ENCODE measurements at places on chromosomes 2 and 18.

DNA sequence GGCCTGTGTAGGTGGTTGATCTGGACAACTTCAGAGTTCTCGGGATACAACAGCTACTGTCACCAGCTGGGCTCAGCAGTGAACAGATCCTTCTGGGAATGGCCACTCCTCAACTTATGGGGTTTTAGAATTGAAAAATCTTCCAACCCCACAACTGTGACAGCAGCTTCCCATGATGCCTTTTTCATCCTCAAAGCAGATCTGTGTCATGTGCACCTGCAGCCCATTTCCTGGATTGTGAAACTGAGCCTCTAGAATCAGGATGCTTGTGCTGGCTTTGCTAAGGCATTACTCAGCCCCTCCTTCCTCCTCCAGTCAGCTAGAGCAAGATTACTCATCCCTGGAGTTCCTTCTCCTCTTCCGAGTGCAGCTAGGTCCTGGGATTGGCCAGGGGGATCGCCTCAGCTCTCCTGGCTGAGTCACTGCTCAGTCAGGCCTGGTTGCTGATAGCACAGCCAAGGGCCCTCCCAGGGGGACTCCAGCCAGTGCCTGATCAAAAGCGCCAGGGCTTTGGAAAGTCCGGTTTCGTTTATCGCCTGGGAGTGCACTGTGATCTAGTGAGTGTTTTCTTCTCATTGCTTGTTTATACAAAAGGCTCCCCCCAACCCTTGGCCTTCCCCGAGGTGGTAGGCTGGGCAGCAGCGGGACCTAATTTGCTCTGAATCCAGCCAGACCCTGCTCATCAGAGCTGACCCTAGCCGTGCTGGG, 2.4 kb upstream of the LPIN1 start:
- DNase-seq, result peak; percentile 94

GRCh38 chr2:15812187-15812780, 128.1 kb upstream of the MYCN start:
- DNase-seq, result no peak

GRCh38 chr2:231489990-231490389, 25.7 kb upstream of the NCL start:
- DNase-seq, result no peak

DNA sequence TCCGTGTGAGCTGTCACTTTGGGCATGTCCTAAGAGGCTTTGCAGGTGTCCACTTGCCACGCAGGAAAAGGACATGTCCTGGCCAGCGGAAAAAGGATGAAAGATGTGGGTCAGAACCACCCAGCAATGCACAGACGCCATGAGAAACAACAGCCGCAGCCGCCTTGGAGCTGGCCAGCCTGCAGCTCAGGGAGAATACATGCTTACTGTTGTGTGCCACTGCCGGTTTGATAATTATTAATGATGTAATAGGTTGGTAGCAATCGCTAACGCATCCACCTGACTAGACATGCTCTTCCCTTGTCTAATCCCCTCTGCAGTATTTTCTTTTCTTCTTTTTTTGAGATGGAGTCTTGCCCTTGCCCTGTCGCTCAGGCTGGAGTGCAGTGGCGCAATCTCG, 221.7 kb downstream of the HAUS1 start:
- DNase-seq, result no peak

- no peak for DNase-seq
These were observed 63.1 kb downstream of the SPOPL start for GRCh38 chr2:138564586-138565229.

GRCh38 chr2:226687641-226688253, 111.9 kb downstream of the IRS1 start:
- peak; percentile 52 for DNase-seq

- no peak for DNase-seq
These were observed 155.8 kb upstream of the RND3 start for GRCh38 chr2:150643114-150643725.

DNA sequence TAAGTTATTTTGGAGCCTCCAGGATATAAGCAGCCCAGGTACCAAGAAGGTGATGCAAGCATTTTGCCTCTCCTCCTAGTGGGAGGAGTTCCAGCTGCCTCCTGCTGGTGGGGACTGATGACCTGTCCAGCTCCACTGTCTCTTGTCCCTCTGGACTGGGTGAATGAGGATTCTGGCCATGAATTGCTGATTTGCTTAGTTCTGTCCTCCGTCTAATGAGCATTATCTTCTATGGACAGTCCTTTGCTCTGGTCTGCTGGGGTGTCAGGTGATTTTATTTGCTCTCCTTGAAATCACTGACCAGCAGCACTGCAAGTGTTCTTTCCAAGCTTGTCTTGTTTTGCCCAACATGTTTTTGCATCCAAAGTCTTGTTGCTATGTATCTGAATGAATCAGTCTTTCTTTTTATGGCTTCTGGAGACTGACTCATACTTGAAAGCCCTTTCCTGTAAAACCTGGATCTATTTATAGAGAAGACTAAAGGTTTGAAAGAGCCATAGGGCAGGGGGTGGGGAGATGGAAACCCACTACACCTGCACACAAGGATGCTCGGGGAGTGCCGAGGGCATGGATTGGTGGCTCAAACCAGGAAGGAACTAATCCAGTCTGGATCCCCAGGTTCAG, 40.5 kb upstream of the EFHD1 start:
- DNase-seq, result no peak

GRCh38 chr18:79628416-79629248, 51.0 kb upstream of the CTDP1 start:
- DNase-seq, result no peak

- no peak for DNase-seq
These were observed 152.8 kb downstream of the DSC3 start for GRCh38 chr18:30889519-30890301.

GRCh38 chr2:203782262-203782976, 76.0 kb downstream of the CD28 start:
- peak; percentile 25 for DNase-seq

GRCh38 chr2:18402-19271, 27.7 kb downstream of the FAM110C start:
- no peak for DNase-seq

DNA sequence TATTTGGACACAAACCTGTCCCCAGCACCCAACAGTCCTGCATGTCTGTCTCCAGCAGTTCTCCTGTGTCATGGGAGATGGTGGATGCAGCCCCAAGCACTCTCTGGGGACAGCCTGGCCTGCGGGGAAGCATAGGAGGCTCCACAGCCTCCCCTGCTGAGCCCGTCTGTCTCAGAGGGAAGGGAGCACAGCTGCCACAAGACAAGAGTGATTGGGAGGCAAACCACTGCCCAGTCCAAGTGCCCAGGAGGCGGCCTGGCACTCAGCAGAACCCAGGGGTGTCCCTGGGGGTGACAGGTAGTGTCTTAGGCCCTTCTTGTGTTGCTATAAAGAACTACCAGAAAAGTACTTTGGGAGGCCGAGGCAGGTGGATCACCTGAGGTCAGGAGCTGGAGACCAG, 211.2 kb upstream of the MYT1L start:
- no peak for DNase-seq

DNA sequence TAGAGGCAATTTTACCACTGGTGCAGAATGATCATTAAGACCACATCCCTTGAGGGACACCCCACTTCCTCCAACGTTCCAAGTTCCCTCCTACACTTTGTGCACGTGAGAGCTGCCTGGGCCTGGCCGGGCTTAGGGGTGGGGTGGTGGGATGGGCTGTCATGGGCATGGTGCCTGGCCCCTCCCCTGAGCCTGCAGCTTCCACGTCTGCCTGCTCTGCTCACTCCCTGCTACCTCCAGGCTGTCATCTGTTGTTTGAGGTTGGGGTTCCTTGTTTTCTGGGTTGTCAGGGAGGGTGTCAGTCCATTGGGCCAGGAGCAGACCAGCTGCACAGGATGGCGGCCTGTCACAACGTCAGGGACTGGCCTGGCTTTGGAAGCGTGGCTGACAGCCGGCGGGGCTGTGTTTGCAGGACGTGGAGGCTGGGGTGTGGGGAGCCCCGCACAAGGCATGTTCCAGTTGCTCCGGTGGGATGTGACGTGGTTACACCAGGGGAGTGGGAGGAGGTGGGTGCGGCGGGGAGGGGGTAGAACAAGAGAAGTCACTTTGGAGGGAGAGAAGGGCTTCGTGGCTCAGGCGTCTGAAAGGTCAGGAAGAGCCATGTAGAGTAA, 72.3 kb downstream of the RTP5 start:
- no peak for DNase-seq

GRCh38 chr2:64442277-64442676, 11.7 kb upstream of the LGALSL start:
- DNase-seq, result no peak

- DNase-seq, result peak; percentile 20
These were observed 8.2 kb upstream of the TMEM182 start for GRCh38 chr2:102753563-102754159.

- DNase-seq, result peak; percentile 70
These were observed 41.6 kb downstream of the NPPC start for GRCh38 chr2:231884438-231885140.

DNA sequence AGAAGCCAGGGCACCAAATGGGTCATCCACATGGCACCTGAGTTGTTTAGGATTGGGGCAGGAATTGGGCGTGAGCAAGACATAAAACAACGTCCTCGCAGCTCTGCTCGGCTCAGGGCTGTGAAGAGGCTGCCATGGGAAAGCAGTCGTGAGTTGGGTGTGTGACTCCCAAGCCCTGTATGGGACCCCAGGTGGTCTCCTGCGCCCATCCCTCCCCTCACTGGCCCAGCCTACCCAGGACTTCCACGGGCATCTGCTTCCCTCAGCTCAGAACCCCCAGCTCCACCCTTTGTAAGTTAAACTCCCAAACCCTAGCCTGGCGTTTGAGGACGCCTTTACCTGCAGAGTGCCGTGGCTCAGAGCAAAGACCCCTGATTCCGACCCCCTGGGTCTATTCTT, 23.2 kb upstream of the HPCAL1 start:
- DNase-seq, result no peak

- no peak for DNase-seq
These were observed 129.8 kb upstream of the ARL4C start for GRCh38 chr2:234626566-234627130.

DNA sequence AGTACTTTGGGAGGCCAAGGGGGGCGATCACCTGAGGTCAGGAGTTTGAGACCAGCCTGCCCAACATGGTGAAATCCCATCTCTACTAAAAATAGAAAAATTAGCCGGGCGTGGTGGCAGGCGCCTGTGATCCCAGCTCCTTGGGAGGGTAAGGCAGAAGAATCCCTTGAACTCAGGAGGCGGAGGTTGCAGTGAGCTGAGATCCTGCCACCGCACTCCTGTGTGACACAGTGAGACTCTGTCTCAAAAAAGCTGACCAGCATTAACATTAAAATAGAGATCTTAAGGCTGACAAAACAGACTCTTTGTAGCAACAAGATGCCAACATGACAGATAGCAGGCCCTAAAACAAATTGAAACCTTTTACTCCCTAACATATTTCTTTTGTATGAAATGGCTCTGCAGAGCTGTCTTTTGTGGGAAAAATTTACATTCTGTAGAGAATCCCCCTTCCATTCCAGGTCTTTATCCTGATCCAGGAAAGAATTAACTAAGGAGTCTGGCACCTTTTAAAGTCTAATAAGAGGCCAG, 213.9 kb downstream of the RAB3GAP1 start:
- DNase-seq, result no peak

GRCh38 chr2:159744363-159744762, 32.1 kb downstream of the MARCHF7 start:
- no peak for DNase-seq

DNA sequence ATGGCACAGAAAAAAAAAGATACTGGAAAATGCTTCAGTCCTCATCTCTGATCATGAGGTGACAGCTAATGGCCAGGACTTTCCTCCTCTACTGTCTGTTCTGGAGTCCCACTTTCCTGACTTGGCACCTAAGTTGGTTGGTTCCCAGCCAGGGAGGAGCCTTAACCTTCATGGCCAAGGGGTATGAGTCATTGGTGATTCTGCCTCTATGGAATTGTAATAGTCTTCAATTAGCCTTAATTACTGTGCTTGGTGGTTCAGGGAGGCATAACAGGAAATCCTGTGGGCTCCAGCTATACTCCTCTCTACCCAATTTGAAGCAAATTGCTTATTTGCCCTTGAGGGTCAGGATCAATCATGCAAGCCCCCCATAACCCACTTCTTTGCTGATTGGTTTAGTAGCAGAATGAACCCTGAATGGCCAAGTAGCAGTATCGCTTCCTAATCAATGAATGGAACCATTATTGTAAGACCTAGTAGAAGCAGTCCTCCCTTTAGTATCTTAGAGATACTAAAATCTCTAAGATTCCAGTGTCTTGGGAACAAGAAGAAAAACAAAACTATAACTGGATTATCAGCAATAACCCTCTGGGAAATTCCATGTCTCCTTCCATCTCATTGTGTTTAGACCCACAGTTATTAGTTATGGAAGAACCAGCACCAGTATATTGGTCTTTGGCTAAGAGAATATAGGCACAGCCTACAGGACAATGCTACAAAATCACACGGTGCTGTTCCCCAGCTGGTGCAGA, 109.0 kb downstream of the COL6A3 start:
- no peak for DNase-seq

GRCh38 chr2:24771061-24771460, 22.1 kb downstream of the PTRHD1 start:
- no peak for DNase-seq

DNA sequence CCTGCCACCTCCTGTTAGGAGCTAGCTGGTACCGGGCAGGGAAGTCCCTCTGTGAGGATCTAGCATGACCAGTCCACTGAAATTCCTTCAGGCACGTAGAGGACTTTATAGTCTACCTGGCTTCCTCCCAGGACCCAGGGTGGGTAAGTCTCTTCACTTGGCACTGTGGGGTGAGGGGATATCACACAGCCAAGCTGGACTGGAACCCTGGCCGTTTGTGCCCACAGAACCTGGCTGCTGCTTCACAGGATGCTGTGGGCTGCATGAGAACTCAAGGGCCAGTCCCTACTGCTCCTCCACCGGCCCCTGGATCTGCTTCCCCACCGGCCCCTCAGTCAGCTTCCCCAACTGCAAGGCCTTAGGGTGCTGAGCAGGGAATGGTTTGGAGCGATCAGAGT, 35.8 kb downstream of the HS1BP3 start:
- DNase-seq, result no peak

DNA sequence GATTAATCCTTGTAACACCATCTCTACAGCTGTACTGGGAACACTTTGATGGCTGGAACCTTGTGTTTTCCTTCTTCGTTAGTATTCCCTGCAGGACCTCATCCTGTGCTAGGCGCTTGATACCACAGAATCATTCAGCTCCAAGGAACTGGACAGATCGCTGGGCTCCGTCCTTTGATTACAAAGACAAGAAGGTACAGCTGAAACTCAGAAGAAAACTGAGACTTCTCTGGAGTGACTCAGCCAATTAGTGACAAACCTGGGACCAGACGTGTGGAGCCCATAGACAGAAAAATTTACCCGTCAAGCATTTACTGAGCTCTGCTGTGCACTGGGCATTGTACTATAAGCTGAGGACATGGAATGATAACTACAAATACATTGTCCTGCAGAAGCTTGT, 67.3 kb downstream of the NCKAP5 start:
- no peak for DNase-seq

- no peak for DNase-seq
These were observed 63.0 kb downstream of the REEP1 start for GRCh38 chr2:86274265-86274917.

Measured in NCI-H2029 (cell line).